Activated CD4-positive, alpha-beta T cell treated with anti-CD3 and anti-CD28 coated beads, Interleukin-2, amount 50 U/mL, for 24 hours (primary cell): ENCODE measurements at places on chromosomes 12 and 14.

GRCh38 chr14:92626041-92626440 is 112.5 kb downstream of the RIN3 start:
- DNase-seq = no peak

GRCh38 chr12:106064721-106065021 is 74.1 kb downstream of the NUAK1 start:
- DNase-seq = no peak

GRCh38 chr12:108457734-108458361 is 57.2 kb upstream of the FICD start:
- no peak for DNase-seq

DNA sequence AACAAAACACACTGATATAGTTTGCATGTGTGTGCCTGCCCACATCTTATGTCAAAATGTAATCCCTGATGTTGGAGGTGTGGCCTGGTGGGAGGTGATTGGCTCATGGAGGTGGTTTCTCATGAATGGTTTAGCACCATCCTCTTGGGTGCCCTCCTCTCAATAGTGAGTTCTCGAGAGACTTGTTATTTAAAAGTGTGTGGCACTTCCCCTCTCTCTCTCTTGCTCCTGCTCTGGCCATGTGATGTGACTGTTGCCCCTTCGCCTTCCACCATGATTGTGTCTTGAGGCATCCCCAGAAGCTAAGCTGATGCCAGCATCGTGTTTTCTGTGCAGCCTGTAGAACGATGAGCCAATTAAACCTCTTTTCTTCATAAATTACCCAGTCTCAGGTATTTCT is 454.1 kb upstream of the DCN start:
- no peak for DNase-seq

DNA sequence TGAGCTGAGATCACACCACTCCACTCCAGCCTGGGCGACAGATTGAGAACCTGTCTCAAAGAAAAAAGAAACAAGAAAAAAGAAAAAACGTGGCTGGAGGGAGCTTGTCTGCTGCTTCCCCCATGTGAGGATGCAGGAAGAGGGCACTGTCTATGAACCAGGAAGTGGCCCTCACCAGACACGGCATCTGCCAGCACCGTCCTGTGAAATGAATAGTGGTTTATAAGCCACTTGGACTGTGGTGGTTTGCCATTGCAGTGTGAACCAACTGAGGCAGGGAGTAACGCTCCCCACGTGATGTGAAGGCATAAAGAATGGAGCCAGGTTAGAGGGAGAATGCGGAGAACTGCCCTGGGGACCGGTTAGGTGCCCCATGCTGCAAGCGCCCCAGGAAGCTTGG is 4.5 kb upstream of the BRF1 start:
- DNase-seq = no peak

GRCh38 chr14:92704036-92704804 is 44.2 kb downstream of the LGMN start:
- DNase-seq = no peak
